ENCODE measurements at places on chromosomes 7 and 10. TPM values are rescaled to one million over a fixed set of nuclear protein-coding genes. Genes with fewer than 3 reads are reported as not detected.

Gene HOXA11
- total RNA-seq, result not detected

Gene AVPI1
- 17.1 TPM for total RNA-seq

Gene MPP7
- 1.3 TPM for total RNA-seq

Gene BICC1
- total RNA-seq, result 37.6 TPM

Gene MKI67
- 16.5 TPM for total RNA-seq

Gene NKX2-3
- not detected for total RNA-seq

Gene NEURL1
- not detected for total RNA-seq
